ENCODE measurements at places on chromosomes 1 and 21. TPM values are rescaled to one million over a fixed set of nuclear protein-coding genes. Genes with fewer than 3 reads are reported as not detected.

Gene OLIG2
- not detected for total RNA-seq

Gene KLHDC7A
- total RNA-seq, result not detected

Gene ATP6V1G3
- total RNA-seq, result not detected

Gene SH2D1B
- not detected for total RNA-seq

Gene FMOD
- 32.6 TPM for total RNA-seq

Gene IGFN1
- total RNA-seq, result not detected

Gene MYBPH
- total RNA-seq, result not detected

Gene SPRR2G
- total RNA-seq, result not detected

Gene LCE6A
- total RNA-seq, result not detected

Gene UBL4B
- total RNA-seq, result not detected

Gene COL18A1
- total RNA-seq, result 154 TPM

Gene TMPRSS3
- total RNA-seq, result not detected

Gene TSSK3
- total RNA-seq, result 0.13 TPM

Gene CXADR
- 0.91 TPM for total RNA-seq

Gene ATP1A1
- 221 TPM for total RNA-seq

Gene PLA2G2C
- not detected for total RNA-seq

Gene CAPN8
- total RNA-seq, result not detected

Gene AHCYL1
- 83.2 TPM for total RNA-seq

Gene RORC
- total RNA-seq, result 0.03 TPM

Gene IL22RA1
- not detected for total RNA-seq

Gene OPRD1
- total RNA-seq, result under 0.01 TPM
